PC-9 (cell line): ENCODE measurements at places on chromosomes 6 and 20. TPM values are rescaled to one million over a fixed set of nuclear protein-coding genes. Genes with fewer than 3 reads are reported as not detected.

The APOM gene
- total RNA-seq = 2.7 and 2.9 TPM in 2 replicates

The ZSCAN9 gene
- 19.2 and 20.4 TPM in 2 replicates for total RNA-seq

The TFAP2C gene
- 27.8 and 34.8 TPM in 2 replicates for total RNA-seq

The HLA-DOB gene
- 3.4 and 4.3 TPM in 2 replicates for total RNA-seq

The PMEPA1 gene
- total RNA-seq = 163 and 177 TPM in 2 replicates

The PI3 gene
- total RNA-seq = 4.6 and 6.6 TPM in 2 replicates

The ATP5F1E gene
- total RNA-seq = 76.3 and 84.8 TPM in 2 replicates

The FILIP1 gene
- 0.15 TPM in 1 of 2 replicates, not detected in the other for total RNA-seq

The SLC17A1 gene
- not detected in 2 replicates for total RNA-seq

DNA sequence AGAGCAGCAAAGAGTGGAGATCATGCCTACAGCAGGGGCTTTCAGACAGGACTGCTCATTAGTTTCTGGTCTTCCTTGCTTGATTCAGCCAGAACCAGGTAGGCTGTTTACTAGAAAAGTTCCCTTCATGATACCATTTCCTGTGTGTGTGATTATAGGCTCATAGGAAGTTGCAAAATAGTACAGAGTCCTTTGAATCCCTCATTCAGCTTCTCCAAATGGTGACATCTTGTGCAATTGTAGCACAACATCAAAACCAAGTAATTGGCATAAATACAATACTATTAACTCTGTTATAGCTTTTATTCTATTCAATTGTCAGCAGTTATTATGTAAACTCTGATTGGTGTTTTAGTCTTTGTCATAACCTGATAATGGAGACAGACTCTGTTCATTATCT is 347.3 kb upstream of the CDH4 start:
- H3K27me3 ChIP-seq = peaks cover 15% of the 10 kb centered on the region; the same call in 1 of the 2 replicates
- H3K4me1 ChIP-seq = no peaks in the 10 kb centered on the region

- no peaks in the 10 kb centered on the region for H3K36me3 ChIP-seq
- no peak overlapping the region for H3K27ac ChIP-seq
- no peak for DNase-seq
- H3K4me3 ChIP-seq = no peak overlapping the region
- H3K4me1 ChIP-seq = peaks cover 9% of the 10 kb centered on the region
- no peaks in the 10 kb centered on the region for H3K27me3 ChIP-seq
These were observed 155.2 kb downstream of the UBE3D start for GRCh38 chr6:82910395-82910794.

GRCh38 chr20:10573273-10573950 is 100.4 kb downstream of the JAG1 start:
- H3K4me1 ChIP-seq = peaks cover 8% of the 10 kb centered on the region
- no peaks in the 10 kb centered on the region for H3K27me3 ChIP-seq
- H3K27ac ChIP-seq = no peak overlapping the region
- no peaks in the 10 kb centered on the region for H3K36me3 ChIP-seq

DNA sequence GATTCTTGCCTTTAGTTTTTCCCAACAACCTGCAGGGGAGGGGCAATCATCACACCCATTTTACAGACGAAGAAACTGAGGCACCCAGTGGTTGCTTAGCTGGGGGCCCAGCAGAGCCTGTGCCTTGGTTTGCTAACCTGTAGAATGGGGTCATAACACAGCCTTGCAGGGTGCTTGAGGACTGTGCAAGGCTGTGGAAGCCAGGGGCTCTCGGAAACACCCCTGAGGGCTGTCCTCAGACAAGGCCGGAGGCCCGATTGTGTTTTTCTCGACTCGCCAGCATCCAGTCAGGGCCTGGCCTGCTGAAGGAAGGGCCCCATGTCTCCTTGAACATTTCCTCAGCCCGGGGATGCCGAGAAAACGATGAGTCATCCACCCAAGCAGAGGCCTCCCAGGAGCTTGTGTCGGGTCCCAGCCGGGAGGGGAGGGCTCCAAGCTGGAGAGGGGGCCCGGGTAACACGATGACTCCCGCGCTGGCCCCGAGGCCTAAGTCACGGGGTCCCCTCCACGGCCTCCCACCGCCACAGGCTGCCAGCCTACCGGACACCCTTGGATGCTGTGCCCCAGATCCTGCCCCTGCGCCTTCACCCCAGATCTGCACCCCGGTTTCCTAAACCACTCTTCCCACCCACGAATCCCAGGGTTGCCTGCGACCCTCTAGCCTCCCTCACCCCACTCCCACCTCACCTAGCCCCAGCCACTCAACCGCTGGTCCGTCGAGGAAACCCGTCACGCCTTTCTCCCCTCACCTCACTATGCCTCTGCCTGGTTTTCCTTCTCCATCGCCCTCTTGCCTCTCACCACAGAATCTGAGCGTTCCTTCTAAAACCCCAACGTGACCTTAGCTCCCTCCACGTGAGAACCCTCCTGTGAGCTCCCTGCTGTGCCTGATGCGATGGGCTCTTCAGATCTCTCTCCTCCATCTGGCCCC is 10.6 kb downstream of the NOL4L start:
- peak; percentile 50 for DNase-seq
- H3K27me3 ChIP-seq = no peaks in the 10 kb centered on the region
- peak overlapping the region; percentile 47 for H3K27ac ChIP-seq
- H3K36me3 ChIP-seq = no peaks in the 10 kb centered on the region
- no peak overlapping the region for H3K4me3 ChIP-seq
- peaks cover 45% of the 10 kb centered on the region for H3K4me1 ChIP-seq

DNA sequence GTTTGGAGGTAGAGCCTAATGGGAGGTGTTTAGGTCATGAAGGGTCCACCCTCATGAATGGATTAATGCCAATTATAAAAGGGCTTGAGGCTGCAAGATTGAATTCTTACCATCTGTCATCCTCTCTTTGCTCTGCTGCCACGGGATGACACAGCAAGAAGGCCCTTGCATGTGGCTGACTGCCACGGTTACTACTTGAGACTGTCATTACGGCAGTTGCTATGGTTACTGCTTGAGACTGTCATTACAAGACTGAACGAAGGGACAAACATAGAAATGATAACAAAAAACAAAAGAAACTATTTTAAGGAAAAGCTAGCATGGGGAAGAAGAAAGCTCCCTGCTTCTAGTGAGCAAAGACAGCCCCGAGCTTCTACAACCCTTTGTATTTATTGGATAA is 715.0 kb downstream of the TFAP2A start:
- H3K4me1 ChIP-seq = no peaks in the 10 kb centered on the region
- no peak for DNase-seq
- no peaks in the 10 kb centered on the region for H3K36me3 ChIP-seq
- no peaks in the 10 kb centered on the region for H3K27me3 ChIP-seq

GRCh38 chr6:27059621-27060425 is 187.7 kb upstream of the PRSS16 start:
- no peaks in the 10 kb centered on the region for H3K27me3 ChIP-seq
- no peak overlapping the region for H3K27ac ChIP-seq
- DNase-seq = no peak

DNA sequence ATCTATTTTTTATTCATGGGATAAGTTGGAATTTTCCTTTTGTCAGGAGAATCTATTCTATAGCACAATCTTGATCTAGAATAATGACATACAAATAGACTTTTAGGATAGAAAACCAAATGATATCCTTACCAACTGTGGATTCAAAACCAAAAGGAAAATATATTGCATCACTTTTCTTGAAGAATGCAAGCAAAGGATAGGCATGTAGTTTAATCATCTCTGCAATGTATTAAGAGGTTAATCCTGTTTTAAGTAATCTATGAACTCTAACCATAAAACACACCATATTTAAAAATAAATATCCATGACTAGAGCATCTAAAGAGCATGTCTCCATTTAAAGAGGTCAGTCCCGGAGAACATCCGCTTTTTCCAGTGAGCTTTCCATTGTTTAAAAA is 106.7 kb upstream of the CNKSR3 start:
- H3K4me1 ChIP-seq = peaks cover 16% of the 10 kb centered on the region
- H3K27ac ChIP-seq = no peak overlapping the region
- no peaks in the 10 kb centered on the region for H3K27me3 ChIP-seq

DNA sequence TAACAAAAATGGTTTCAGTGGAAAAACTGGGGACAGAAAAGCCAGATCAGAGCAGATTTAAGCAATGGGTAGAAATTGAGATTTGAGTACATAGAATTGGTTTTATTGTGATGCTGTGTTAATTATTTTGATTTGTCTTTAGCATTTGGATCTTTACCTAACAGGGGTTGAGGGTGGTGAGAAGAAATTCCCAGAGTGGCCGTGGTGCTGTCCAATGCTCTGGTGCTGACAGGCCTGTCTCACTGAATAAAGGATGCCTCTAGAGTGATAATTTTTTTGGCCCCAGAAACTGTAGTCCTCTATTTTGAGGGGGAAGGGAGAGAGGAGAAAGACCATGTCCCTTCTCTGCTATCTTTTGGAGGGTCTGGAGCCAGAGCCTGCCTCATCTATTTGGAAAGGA is 79.1 kb downstream of the LYRM2 start:
- H3K4me3 ChIP-seq = no peak overlapping the region
- peaks cover 7% of the 10 kb centered on the region; the same call in 1 of the 2 replicates for H3K27me3 ChIP-seq
- H3K27ac ChIP-seq = no peak overlapping the region
- no peak for DNase-seq
- H3K4me1 ChIP-seq = no peaks in the 10 kb centered on the region

DNA sequence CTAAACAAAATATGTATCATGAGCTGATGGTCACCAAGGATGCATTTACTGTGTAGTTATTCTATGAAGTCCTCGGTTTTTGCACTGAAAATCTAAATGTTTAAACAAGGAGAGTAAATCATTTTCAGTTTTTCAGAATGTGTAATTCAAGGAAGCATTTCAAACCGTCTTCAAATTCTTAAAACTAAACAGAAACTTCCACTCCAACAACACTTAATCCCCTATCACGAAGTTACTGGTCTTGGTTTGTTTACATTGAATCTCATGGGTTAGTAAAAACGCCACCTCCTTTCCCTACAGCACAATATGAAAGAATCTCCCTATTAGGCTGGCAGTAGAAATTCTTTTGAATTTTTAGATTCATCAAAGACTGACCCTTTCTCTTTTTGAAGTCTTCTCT is 192.9 kb downstream of the AIG1 start:
- no peaks in the 10 kb centered on the region for H3K27me3 ChIP-seq
- H3K4me3 ChIP-seq = no peak overlapping the region
- no peak overlapping the region for H3K27ac ChIP-seq
- H3K36me3 ChIP-seq = no peaks in the 10 kb centered on the region
- no peaks in the 10 kb centered on the region for H3K4me1 ChIP-seq

GRCh38 chr6:47473791-47474346 is 3.7 kb upstream of the CD2AP start:
- H3K27ac ChIP-seq = no peak overlapping the region
- no peak for DNase-seq
- H3K4me1 ChIP-seq = peaks cover 9% of the 10 kb centered on the region

- no peaks in the 10 kb centered on the region for H3K27me3 ChIP-seq
- no peak for DNase-seq
- no peaks in the 10 kb centered on the region for H3K4me1 ChIP-seq
- H3K4me3 ChIP-seq = no peak overlapping the region
- H3K27ac ChIP-seq = no peak overlapping the region
These were observed 30.9 kb upstream of the ALDH8A1 start for GRCh38 chr6:134980846-134981245.

DNA sequence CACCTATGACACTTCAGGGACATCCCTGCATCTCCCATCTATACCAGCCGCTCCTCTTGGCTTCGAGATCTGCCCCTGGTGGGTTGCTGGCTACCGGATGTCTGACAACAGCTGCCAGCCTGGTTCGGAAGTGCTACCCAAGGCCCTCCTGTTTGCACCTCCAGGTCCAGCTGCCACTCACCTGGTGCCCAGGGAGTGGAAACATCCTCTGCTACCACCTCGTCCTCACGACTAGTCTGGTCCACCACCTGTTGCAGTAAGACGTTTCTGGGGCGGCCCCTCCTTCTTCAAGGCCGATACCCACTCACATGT is 8.3 kb upstream of the PCMTD2 start:
- H3K36me3 ChIP-seq = no peaks in the 10 kb centered on the region
- no peak overlapping the region for H3K4me3 ChIP-seq
- no peak overlapping the region for H3K27ac ChIP-seq
- H3K4me1 ChIP-seq = no peaks in the 10 kb centered on the region
- H3K27me3 ChIP-seq = peaks cover 98% of the 10 kb centered on the region
- no peak for DNase-seq

- H3K4me3 ChIP-seq = no peak overlapping the region
- DNase-seq = no peak
- H3K36me3 ChIP-seq = peaks cover 19% of the 10 kb centered on the region; the same call in 1 of the 2 replicates
These were observed 64.8 kb downstream of the AIG1 start for GRCh38 chr6:143125455-143125854.

- no peaks in the 10 kb centered on the region for H3K27me3 ChIP-seq
- H3K36me3 ChIP-seq = no peaks in the 10 kb centered on the region
- H3K4me3 ChIP-seq = no peak overlapping the region
- DNase-seq = no peak
- H3K27ac ChIP-seq = no peak overlapping the region
- no peaks in the 10 kb centered on the region for H3K4me1 ChIP-seq
These were observed 103.6 kb downstream of the GMDS start for GRCh38 chr6:2141644-2142290.

DNA sequence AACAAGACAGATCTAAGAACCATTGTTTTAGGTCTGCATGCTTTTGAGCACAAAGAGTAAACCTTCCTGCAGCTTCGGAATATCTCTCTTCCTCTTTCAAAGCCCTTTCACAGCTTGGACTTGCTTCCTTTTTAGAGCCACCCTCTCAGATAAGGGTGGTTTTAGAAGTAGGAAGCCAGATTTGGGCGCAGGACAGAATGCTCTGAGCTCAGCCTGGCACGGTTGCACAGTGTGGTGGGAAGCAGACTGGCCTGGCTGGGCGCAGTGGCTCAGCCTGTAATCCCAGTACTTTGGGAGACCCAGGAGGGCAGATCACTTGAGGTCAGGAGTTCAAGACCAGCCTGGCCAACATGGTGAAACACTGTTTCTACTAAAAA is 35.6 kb upstream of the PNRC1 start:
- DNase-seq = no peak
- H3K27me3 ChIP-seq = no peaks in the 10 kb centered on the region
- no peaks in the 10 kb centered on the region for H3K4me1 ChIP-seq
- no peak overlapping the region for H3K27ac ChIP-seq

- DNase-seq = peak; percentile 51
- H3K27me3 ChIP-seq = no peaks in the 10 kb centered on the region
- peaks cover 10% of the 10 kb centered on the region; the same call in 1 of the 2 replicates for H3K4me1 ChIP-seq
These were observed 85.5 kb upstream of the PMEPA1 start for GRCh38 chr20:57795342-57795697.

DNA sequence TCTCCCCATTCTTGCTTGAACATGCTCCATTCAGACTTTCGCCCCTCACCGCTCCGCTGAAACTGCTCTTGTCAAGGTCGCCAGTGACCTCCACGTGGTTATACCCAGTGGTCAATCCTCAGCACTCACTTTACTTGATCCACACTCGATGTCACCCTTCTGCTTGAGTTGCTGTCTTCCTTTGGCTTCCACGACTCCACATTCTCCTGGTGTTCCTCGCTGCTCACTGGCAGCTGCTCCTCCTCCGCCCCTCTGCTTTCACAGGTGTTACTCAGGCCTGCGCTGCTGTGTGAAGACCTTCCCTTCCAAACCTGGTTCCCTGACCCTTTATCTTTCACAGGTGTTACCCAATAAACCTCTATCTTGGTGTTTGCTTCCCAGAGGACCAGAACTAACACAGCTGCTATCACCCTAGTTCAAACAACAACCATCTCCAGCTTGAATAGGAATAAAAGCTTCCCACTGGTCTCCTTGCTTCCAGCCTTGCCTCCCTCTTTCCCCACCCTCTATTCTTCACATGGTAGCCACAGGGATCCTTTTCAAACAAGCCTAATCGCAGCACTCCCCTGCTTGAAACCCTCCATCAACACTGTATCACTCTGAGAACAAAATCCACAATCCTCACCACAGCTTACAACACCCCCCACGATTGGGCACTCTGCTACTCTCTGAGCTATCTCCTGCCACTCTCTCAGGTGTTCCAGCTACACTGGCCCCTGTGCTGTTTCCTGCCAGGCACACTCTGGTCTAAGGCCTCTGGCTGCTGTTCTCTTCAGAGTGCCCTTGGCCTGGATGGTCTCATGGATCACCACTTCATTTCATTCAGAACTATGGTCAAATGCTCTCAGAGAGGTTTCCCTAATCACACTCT is 10.7 kb downstream of the PPIL1 start:
- H3K4me1 ChIP-seq = no peaks in the 10 kb centered on the region
- DNase-seq = no peak
- no peak overlapping the region for H3K27ac ChIP-seq
- H3K4me3 ChIP-seq = no peak overlapping the region
- H3K27me3 ChIP-seq = no peaks in the 10 kb centered on the region
